ENCODE measurements at places on chromosomes 1 and 21.

- no peak for DNase-seq
Measured at GRCh38 chr1:8812081-8812480, 5.4 kb downstream of the RERE start.

GRCh38 chr1:92655197-92655801, 129.6 kb downstream of the EVI5 start:
- DNase-seq: no peak

DNA sequence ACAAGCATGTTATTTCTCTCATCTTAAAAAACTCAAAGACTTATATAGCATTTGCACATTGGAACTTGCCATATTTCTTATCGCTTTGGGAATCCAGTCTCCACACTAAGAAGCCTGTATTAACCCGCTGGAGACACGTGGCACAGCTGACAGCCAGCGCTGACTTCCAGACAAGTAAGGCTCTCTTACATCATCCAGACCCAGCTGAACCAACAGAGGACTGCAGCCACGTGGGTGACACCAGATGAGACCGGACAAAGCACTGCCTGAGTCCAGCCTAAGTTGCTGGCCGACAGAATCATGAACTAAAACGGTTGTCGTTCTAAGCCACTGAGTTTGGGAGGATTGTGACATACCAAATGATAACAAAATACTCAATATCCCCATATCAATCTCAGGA, 6.3 kb upstream of the CD247 start:
- DNase-seq: no peak

DNA sequence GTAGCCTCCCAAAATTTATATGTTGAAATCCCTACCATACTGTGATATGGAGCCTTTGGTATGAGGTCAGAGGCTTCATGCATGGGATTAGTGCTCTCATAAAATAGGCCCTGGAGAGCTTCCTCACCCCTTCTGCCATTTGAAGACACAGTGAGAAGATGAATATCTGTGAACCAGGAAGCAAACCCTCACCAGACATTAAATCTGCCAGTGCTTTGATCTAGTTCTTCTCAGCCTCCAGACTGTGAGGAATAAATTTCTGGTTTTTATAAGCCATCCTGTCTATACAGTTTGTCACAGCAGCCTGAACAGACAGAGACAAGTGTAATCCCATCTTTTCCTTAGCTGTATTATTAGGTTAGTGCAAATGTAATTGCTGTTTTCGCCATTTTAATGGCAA, 88.4 kb downstream of the OLFML2B start:
- no peak for DNase-seq

DNA sequence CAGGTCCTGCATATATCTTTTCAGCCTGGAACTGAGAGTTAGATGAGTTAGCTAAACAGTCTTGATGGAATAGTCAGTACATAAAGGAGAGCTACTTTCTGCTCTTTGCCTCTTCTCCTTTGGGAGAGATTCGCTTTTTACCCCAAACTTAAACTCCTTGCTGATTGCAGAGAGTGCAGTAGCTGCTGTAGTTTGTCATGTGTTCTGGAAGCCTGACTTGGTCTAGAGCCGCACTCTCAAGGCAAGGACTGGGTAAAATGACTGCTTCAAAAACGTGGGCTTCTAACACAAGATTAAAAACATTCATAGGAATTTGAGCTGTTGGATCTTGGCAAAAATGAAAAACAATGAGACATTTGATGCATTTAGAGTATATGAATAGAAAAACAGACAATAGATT, 351.6 kb downstream of the RYR2 start:
- DNase-seq: no peak

GRCh38 chr1:151418081-151418480, 18.7 kb downstream of the PSMB4 start:
- DNase-seq: no peak

DNA sequence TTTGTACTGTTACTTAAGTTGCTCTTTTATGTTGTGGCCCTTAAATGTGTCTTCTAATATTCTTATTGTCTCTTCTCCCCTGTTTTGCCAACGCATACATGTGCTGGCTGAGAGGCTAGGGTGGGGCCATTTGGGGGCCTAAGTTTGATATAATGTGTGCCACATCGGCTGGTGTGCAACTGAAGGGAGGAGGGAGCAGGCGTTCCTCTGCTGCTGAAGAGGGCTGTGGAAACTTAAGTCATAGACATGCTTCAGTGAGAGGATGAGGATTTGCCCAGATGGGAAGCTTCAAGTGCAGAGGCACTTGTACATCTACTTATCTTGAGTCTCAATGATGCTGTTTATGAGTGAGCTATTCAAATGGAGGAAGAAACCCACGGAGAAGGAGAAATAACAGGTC, 630.6 kb downstream of the LMO4 start:
- no peak for DNase-seq

DNA sequence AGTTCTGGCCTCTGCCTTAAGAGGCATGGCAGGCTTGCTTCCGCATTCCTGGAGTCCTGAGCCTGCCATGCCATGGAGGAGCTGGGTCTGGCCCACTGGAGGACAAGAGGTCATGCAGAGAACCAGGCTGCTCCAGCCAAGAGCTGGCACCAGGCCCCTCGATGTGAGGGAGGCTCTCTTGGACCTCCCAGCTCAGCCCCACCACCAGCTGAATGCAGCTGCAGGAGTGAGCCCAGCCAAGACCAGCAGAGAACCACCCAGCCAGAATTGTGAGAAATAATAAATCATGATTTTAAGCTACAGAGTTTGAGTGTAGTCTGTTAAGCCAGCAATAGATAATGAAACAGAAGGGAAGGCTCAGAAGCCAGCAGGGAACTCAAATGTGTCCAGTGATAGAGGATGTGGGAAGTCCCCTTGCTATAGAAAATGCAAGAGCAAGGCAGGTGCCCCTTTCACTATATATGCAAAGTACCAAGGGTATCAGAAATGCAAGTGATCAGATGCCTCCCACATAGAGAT, 118.4 kb downstream of the HIVEP3 start:
- DNase-seq: no peak

GRCh38 chr1:236332092-236332758, 50.5 kb upstream of the ERO1B start:
- no peak for DNase-seq

DNA sequence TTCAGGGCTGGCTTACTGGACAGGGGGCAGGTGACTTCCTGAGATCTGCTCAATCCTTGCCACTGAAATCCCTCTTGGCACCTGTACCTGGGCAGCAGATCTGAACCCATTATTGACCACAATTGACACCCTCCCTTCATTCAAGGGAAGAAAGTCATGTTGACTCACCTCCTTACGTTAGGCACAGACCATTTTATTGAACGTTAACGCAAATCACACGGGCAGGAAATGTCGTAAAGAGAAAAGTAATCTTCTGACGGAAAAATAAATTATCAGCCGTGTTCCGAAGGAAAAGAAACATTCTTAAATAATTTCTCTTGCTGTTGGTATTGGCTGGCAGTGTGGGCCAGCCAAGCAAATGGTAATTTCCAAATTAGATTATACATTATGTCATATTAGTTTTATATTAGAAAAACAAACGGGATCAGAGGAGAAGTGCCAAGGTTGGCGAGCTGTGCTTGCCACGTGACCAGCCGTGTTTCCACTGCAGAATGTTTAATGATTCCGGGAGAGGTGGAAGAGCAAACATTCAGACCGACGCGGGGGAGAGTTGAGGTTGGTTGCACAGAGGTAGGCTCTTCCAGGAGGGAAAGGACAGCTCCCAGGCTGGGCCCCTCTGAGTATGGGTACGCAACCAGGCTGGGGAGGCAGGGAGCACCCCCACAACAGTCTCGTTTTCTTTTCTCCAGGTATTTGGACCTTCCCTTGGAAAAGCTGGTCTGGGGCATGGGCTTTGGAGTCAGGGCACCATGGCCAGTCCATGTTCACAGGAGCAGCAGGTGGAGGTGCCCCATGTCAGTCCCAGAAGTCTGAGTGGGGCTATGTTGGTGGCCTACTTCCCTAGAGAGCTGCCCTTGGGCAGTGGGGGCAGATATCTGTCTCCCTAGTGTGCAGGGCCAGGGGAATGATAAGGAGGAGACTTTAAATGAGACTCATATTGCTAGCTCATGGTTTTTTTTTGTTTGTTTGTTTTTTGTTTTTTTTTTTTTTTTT, 121.1 kb downstream of the FOXD2 start:
- DNase-seq: no peak

DNA sequence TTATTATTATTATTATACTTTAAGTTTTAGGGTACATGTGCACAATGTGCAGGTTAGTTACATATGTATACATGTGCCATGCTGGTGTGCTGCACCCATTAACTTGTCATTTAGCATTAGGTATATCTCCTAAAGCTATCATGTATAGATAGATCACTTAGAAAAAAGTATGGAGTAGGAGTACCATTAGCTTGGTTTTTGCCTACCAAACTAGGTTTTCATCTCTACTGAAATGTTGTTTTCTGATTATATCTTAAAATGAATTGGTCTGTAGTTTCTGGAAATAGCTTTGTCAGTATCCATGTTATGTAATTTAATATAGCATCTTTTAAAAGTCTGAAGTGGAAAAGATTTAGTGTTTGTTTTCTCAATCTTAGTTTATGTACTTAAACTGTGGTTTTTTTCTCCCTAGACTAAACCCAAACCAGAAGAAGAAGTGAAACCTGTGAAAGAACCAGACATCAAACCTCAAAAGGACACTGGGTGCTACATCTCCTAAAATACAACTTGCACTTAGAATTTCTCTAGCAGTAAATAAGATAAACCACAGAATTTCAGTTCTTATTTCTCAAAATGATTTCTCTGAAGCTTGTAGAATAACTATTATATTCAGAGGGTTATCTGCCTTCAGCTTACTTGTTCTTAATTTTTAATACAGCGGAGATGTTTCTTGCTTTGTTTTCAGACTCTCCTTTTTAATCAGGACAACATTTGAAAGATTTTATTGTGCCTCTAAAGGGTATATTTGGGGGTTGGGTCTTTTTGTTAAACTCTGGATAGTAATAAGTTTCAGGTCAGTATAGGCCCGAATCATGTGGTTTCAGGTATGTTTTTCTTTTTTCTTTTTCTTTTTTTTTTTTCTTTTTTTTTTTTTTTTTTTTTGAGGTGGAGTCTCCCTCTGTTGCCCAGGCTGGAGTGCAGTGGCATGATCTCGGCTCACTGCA, 4.5 kb upstream of the FAM177B start:
- no peak for DNase-seq

- DNase-seq: no peak
Measured at GRCh38 chr1:77126307-77126706, 92.9 kb downstream of the PIGK start.

- DNase-seq: no peak
Measured at GRCh38 chr21:41328660-41329607, 12.3 kb downstream of the FAM3B start.

- peak; percentile 98 for DNase-seq
Measured at GRCh38 chr1:2199042-2199810, 4.7 kb upstream of the FAAP20 start.

- DNase-seq: no peak
Measured at GRCh38 chr1:82994616-82995263, 1004.2 kb downstream of the TTLL7 start.

GRCh38 chr1:158752155-158752712, 2.3 kb upstream of the OR6K6 start:
- no peak for DNase-seq

DNA sequence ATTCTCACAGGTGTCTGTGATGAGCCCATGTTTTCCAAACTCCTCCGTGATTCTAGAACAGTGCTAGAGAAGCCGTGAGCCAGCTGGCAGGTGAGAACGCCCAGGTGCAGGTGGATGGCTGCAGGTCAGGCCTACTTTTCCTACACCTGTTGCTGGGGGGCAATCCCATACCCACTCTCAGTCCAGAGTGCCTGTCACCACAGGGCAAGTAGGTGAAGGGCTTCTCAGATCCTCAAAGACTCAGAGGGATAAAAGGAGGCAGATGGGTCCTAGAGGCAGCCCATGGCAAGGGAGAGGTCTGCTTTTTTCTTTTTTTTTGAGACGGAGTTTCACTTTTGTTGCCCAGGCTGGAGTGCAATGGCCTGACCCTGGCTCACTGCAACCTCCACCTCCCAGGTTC, 50.7 kb upstream of the H6PD start:
- no peak for DNase-seq

GRCh38 chr1:13517193-13517812, 3.5 kb upstream of the LRRC38 start:
- no peak for DNase-seq

DNA sequence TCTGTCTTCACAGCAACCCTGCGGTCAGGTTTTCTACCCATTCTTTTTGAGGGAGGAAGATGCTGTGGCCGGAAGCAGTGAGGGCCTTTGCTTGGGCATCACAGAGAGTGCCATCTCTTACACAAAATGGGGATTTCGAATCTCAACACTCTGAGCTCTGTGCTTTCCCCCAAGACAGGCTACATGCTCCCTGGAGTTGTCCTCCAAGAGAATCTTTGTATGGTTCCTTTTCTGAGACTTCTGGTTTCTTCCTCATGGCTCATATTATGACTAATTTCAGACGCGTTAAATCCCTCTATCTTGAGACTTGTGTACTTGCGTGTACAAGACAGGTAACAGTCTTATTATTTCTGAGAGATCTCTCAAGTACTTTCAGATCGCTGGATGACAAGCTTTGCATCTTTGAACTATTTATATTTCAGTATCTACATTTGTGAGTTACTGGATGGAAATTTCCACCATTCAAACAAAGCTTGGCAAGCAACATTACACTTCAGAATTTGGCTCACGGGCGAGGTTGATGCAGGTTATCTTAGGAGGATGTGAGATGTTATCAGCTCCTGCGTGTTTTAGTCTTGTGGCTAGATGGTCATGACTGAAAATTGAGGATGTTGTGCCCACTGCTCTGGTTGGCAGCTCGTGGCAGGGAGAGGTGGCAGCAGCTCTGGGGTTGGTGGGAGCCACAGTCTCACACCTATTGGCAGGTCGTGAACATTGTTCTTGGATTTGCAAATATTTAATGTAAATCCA, 19.4 kb downstream of the ABCG1 start:
- no peak for DNase-seq

DNA sequence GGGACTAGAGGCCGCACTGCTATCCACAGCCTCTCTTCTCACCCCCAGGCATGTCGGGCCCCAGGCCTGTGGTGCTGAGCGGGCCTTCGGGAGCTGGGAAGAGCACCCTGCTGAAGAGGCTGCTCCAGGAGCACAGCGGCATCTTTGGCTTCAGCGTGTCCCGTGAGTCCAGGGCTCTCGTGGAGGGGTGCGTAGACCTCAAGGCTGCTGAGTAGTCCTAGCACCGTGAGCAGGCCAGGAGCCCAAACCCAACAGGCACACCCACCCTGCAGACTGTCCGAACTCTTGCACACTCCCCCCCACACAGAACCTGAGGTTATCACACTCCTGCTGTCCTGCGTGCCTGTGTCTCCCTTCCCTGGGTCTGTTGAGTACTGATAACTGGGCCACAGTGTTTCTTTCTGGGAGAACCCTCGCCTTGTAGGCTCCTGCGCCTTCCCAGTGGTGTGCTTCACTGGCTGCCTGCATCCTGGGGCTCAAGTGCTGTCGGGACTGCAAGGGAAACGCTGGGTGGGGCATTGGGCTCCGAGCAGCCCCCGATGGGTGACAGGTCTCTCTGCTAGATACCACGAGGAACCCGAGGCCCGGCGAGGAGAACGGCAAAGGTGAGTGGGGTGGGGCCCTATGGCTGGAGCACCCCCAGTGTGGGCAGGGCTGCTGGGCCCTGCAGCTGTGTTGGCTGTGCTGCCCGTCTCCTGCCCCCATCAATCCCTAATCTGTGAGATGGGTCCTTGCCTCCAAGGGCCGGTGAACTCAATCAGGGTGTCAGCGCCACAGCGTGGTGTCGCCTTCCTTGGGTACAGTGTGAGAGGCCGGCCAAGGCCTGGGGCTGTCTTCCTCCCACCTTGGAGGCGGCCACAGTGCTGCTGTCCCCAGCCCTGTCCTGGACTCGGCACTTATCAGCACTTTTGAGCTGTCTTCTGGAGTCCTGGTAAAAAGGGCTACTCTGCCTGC, 4.0 kb upstream of the GJC2 start:
- DNase-seq: no peak

GRCh38 chr1:93908394-93909145, 660 bp downstream of the GCLM start:
- peak; percentile 65 for DNase-seq

GRCh38 chr1:181075766-181076350, 12.6 kb upstream of the IER5 start:
- DNase-seq: no peak

All from sigmoid colon (tissue), 7 donors.